ENCODE measurements at places on chromosomes 3 and 15. TPM values are rescaled to one million over a fixed set of nuclear protein-coding genes. Genes with fewer than 3 reads are reported as not detected.

Gene GALK2
- 14.5 TPM for total RNA-seq

Gene ZPLD1
- total RNA-seq = not detected

Gene PLA2G4E
- total RNA-seq = not detected

Gene NEK10
- total RNA-seq = 0.63 TPM

Gene C2CD4A
- total RNA-seq = 0.21 TPM

Gene PAQR5
- under 0.01 TPM for total RNA-seq

Gene STIMATE
- total RNA-seq = 27.3 TPM

Gene TNNC1
- total RNA-seq = 0.31 TPM

Gene TMEM42
- 3.7 TPM for total RNA-seq

Gene SLC22A14
- total RNA-seq = 0.10 TPM

Gene OXSR1
- 36.0 TPM for total RNA-seq

Gene GABRB3
- 0.10 TPM for total RNA-seq

Gene LRRIQ4
- total RNA-seq = not detected

Gene TMEM40
- 3.8 TPM for total RNA-seq

Gene TPRG1
- 2.4 TPM for total RNA-seq

Gene EXD1
- total RNA-seq = not detected

Gene PLD1
- total RNA-seq = 10.4 TPM

Gene C3orf85
- not detected for total RNA-seq

All from mononuclear cell (primary cell).